ENCODE measurements at places on chromosomes 11 and 22.

DNA sequence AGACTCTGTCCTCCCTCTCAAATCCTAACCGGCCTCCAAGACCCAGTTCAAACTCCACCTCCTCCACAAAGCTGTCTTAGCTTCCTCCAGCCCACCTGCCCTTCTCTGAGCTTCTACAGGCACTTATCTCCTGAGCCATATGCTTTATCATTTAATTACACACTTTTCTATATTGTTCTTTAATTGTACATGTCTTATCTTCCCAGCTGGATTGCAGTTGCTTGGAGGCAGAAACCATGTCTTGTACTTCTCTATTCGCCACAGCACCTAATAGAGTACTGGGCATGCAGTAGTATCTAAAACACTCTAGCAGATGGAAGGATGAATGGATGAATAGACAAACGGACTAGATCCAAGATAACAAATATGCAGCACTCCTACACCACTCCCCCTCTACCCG, 11.3 kb downstream of the TRIM29 start:
- DNase-seq, result no peak

- DNase-seq, result no peak
Measured at GRCh38 chr11:2789331-2789730, 89.5 kb upstream of the KCNQ1OT1 start.

DNA sequence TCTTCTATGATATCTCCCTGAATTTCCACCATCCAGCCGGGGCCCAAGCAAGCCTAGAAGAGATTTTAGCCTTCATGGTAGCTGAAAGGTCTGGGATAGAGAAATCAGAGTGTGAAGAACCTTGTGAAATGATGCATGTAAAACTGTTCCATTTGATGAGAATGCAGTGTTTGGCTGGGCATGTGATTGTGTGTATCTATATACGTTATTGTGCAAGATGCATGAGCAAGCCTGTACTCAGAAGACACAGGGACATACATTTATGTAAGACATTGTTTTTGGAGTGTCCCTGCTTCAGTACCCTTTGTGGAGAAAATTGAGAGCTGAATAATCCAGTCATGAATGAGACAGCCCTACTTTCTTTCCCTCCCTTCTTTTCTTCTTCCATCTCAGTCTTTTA, 15.2 kb upstream of the OR52K2 start:
- no peak for DNase-seq

DNA sequence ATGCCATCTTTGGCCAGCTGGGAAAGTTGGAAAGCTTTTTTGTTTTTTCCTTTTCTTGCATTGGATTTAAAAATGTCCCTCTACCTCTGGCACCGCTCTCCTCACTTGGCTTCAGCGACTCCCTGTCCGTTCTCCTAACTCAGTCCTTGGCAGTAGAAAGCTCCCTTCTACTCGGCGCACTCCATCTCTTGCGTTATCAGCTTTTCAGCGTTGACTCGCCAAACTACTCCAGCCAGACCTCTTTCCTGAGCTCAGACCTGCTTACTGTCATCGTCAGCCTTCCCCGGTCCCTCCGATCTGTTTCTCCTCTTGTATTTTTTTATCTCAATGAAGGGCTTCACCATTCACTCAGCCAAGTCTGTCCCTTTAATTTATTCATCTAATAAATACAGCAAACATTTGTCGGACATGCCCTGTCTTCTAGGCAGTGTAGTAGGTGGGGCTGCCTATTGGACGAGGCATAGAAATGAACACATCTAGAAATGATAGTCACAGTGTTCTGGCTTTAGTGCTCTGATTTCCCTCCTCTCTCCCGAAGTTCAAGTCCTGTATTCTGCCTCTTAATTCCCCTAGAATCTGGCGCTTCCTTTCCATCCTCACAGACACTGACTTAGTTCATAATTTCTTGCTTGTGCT, 839 bp downstream of the CEP164 start:
- peak; percentile 16 for DNase-seq
